ENCODE measurements at places on chromosomes 2 and 18.

DNA sequence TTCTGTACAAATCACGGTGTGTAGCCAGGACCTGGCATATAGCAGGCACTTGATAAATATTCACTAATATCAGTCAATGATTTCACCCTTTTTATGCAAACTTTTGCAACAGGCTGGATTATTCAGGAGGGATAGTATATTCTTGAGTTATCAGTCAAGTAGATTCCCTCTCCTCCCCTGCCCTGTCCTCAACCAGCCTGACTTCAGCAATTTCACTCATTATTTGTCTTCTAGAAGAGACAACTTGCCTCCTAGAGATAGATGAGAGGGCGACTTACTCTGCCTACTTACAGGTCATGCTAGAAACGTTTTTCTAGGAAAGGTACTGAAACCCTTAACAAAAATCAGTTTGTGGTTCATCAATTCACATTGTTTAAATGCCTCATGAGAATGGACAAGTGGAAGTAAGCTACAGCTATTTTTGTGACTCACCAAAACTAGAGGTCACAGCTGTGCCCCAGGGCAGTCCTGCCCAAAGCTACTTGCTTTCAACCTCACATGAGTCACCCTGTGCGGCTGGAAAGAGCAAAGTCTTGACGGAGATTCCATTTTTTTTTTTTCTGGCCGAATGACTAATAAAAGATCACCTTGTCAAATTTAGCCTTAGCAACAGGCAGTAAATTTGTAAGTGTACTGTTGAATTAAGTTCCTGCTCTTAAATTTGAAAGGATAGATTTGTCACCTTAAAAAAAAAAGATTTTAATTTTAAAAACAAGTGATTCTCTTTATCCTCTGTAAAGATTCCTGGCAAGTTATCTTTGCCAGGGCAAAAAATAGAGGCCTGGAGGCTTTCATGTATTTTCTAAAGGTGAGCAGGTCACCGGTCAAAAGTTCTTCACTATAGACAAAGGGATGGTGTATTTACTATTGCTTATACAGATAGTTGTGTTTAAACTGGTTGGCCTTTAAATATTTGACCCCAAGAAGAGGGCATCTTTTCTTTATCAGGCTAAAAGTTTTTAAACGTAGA lies 109.0 kb upstream of the SLC35G4 start:
- DNase-seq: peak; percentile 77

- DNase-seq: no peak
Observed at GRCh38 chr2:152395103-152395502, 60.1 kb downstream of the FMNL2 start.

GRCh38 chr2:144405982-144406788 lies 113.7 kb downstream of the ZEB2 start:
- DNase-seq: no peak

GRCh38 chr2:176638167-176639015 lies 369.1 kb downstream of the MTX2 start:
- peak; percentile 61 for DNase-seq

DNA sequence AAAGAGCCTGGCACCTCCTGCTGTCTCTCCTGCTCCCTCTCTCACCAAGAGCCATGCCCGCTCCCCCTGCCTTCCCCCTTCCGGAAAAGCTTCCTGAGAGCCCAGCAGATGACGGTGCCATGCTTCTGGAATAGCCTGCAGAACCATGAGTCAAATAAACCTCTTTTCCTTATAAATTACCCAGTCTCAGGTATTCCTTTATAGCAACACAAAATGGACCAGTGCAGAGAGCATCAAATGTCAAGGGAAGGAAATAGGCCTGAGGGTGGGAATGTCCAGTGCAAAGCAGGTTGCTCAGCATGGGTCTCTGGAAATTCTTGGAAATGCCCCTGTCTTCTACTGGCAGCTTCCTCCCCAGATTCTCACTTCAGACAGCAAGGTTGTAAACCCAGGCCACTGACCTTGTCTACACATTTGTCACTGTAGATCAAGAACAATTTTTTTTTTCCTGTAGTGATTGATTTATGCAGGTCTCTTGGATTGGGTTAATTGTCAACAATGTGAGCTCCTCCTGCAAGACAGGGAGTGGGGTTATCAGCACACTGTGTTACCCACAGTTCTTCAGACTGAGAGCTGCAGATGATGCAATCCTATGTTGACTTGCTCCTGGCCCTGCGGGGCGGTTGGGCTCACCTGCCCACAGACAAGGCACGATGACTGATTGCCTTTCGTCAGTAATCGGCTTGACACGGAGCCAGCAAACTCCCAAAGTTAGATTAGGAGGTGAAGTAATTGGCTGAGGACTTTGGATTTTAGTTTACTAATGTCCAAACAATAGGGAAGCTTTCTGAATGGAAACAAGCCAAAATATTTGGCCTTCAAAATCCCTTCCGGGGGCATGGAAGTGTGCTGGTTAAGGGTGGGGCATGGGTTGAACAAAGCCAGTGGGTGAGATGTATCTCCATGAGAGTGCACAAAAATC lies 5.4 kb upstream of the BOD1L2 start:
- no peak for DNase-seq

- DNase-seq: no peak
Observed at GRCh38 chr2:239558661-239559060, 157.8 kb upstream of the HDAC4 start.

GRCh38 chr2:30958193-30958917 lies 151.1 kb upstream of the CAPN13 start:
- no peak for DNase-seq

- DNase-seq: no peak
Observed at GRCh38 chr2:218721488-218721887, 10.9 kb downstream of the TTLL4 start.
